ENCODE measurements at places on chromosomes 16 and 17.

GRCh38 chr17:55274355-55275255, 9.8 kb downstream of the HLF start:
- no peak for DNase-seq

- no peak for DNase-seq
These were observed 43.9 kb upstream of the AQP8 start for GRCh38 chr16:25172831-25173230.

DNA sequence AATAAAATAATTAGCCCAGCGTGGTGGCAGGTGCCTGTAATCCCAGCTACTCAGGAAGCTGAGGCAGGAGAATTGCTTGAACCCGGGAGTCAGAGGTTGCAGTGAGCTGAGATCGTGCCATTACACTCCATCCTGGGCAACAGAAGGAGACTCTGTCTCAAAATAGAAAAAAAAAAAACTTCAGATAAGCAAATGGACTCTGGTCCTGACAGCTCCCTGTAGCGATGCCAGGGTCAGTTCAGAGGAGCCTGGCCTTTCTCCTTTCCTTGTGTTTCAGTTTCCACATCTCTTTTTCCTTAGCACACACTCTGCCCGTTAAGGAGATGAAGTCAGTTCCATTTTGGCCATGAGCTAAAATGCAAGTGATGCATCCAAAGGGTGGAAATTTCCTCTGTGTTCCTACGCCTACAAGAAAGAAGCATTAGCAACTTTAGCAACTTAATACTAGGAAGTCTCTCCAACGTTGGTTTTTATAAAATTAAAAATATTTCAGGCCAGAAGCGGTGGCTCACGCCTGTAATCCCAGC, 11.6 kb upstream of the GRB2 start:
- DNase-seq: no peak

DNA sequence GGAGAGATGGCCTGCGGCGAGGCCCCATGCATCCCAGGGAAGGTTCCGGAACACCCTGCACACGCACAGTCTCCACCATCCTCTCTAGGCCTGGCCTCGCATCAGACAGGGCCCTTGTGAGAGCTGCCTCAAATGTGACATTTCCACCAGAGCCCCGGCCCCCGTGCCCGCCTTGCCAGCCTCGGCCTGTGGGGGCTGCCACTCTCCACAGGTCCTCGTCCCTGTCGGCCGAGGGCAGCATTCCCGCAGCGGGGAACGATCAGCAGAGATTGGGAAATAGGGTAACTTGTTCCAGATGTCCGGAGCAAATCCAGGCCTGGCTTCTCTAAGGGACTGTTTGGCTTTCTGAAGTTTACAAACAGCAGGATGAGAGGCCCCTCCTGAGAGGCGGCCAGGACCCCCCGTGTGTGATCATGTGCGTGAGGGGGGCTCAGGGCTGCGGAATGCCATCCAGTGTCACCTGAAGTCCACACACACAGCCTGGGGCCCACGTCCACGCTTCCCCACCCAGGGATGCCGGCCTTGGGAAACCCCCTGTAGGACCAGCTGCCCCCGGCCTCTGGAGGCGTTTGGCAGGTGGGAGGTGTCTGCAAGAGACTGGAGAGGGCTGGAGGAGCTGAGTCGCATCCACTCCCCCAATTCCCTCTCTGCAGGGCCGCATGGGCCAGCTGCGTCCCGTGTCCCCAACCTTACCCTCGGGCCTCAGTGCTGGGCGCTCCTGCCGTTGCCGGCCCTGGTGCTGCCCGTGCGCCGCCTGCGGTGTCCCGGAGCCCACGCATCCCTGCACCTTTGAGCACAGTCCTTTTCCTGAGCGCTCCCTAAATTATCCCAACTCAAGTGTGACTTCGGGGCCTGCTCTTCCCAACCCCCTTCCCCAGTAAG, 70.4 kb downstream of the ZDHHC7 start:
- no peak for DNase-seq

DNA sequence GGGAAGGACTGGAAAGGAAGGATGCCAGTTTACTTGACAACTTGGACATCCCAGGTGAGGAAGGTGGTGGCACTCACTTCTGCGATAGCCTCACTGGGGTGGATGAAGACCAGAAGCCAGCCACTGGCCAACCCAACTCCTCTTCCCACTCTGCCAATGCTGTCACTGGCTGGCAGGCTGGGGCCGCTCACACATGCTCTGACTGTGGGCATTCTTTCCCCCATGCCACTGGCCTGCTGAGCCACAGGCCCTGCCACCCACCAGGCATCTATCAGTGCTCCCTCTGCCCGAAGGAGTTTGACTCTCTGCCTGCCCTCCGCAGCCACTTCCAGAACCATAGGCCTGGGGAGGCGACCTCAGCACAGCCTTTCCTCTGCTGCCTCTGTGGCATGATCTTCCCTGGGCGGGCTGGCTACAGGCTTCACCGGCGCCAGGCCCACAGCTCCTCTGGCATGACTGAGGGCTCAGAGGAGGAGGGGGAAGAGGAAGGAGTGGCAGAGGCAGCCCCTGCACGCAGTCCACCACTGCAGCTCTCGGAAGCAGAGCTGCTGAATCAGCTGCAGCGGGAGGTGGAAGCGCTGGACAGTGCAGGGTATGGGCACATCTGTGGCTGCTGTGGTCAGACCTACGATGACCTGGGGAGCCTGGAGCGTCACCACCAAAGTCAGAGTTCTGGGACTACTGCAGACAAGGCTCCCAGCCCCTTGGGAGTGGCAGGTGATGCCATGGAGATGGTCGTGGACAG, 4.5 kb downstream of the ZNF646 start:
- DNase-seq: no peak

DNA sequence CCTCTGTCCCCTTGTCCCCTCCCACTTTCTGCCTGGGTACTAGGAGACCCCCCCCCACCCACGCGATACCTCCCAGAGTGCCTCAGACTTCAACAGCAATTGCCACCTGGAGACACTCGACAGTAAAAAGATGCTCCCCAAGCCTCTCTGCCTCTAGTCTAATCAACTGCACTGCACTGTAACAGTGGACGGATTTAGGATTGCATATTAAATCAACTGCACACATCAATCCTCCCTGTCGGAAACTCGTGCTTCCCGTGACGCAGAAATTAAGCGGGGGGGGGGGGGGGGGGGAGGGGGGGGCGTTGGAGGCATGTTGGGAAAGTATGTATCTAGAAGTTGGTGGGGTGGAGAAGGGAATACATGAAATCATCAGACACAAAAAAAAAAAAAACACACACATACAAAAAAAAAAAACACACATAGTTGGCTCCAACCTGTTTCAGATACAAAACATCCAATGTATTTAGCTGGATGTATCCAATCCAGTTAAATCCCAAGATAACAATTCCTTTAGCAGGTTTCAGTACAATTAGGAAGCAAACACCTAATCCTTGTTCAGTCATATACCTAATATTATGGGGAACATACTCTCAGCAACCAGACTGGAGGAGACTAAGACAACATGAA, 29.7 kb downstream of the FAM222B start:
- DNase-seq: peak; percentile 88

GRCh38 chr17:10661437-10661836, 4.3 kb upstream of the MYH3 start:
- DNase-seq: no peak

DNA sequence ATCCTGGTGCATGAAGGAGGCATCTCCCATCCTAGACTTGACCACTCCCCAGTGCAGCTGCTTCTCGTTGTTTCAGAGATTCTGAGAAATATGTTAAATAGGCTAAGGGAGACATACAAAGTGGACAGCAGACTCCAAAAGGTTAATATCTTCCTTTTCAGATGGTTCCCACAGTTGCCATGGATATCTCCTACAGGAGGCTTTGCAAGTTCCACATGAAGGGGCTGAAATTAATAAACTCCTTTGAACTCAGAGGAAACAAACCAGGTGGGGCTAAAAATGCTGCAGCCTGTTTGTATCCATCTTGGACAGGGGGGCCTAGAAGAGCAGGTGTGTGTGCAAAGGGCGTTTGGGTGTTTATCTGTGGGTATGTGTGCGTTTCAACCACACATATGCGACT, 257.4 kb upstream of the XYLT1 start:
- no peak for DNase-seq

DNA sequence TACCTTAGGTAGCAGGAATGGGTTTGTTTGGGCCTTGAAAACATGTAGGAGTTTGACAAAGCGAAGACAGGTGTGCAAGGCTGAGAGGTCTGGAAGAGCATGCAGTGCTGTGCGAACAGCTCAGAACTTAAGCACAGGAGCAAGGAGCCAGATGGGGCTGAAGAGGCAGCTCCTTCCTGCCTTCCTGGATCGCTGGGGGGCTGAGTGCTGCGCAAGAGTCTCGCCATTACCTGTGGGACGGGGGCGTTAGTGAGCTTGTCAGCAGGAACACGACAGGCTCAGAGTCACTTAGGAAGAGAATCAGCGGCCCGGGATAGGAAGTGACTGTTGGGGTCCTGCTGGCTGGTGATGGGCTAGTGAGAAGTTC, 464 bp upstream of the MRM1 start:
- no peak for DNase-seq

GRCh38 chr17:44473367-44473766, 29.8 kb downstream of the GPATCH8 start:
- no peak for DNase-seq

- no peak for DNase-seq
These were observed 11.6 kb upstream of the CBX4 start for GRCh38 chr17:79850571-79851460.

DNA sequence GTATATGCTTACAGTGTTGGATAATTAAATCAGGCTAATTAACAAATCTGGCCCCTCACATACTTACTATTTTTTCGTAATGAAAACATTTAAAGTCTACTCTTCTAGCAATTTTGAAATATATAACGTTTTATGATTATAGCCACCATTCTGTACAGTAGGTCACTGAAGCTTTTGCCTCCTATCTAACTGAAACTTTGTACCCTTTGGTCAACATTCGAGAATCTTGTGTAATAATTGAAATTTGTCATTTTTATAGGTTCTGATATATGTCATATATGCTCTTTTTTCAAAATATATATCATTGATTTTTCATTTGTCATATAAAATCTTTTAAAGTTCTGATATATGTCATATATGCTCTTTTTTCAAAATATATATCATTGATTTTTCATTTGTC, 12.7 kb downstream of the PHKB start:
- no peak for DNase-seq

GRCh38 chr16:8908810-8909468, 26.8 kb downstream of the LITAFD start:
- DNase-seq: no peak

GRCh38 chr16:14020141-14020540, 51.0 kb upstream of the MRTFB start:
- peak; percentile 83 for DNase-seq

GRCh38 chr16:23452221-23452571, 793 bp downstream of the COG7 start:
- DNase-seq: no peak

- DNase-seq: no peak
These were observed 46.1 kb upstream of the DNAJA2 start for GRCh38 chr16:47019568-47019967.

DNA sequence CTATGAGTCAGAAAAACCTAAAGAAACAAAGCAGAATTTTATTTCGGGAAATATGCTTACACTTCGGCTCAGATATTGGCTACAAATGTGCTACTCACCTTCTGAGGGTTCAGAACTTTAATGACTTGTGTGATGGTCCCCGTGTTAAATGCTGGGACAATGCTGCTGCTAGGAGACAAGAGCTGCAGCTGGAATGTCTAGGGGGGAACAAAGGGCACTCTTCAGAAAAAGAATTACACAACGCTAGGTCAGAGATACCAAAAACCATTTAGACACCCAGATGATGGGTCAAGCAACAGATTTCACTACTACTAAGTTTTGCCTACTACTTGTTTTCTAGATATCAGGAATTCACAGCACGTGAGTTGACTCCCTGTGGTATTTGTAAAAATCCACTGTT, 10.0 kb upstream of the PHLPP2 start:
- DNase-seq: no peak

- DNase-seq: no peak
These were observed 2.3 kb downstream of the UBB start for GRCh38 chr17:16383216-16383615.

GRCh38 chr16:88826070-88826840, 14.5 kb upstream of the APRT start:
- no peak for DNase-seq

GRCh38 chr17:12209632-12210191, 189.0 kb downstream of the MAP2K4 start:
- DNase-seq: no peak

DNA sequence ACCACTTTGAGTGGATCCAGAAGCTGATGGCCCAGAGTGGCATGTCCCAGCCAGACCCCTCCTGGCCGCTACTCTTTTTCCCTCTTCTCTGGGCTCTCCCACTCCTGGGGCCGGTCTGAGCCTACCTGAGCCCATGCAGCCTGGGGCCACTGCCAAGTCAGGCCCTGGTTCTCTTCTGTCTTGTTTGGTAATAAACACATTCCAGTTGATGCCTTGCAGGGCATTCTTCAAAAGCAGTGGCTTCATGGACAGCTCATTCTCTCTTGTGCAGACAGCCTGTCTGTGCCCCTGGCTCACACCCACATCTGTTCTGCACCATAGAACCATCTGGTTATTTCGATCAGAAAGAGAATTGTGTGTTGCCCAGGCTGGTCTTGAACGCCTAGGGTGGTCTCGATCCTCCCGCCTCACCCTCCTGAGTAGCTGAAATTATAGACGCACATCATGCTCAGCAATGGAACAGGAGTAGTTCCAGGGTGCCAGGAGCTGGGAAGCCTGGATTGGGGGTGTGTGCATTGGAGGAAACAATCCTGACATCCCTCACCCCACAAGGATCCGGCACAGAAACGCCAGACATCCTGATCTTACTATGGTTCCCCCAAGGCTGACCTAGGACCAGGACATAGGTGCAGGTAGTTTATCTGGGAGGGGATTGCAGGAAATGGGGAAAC, 4.6 kb downstream of the PRSS21 start:
- DNase-seq: no peak

- DNase-seq: peak; percentile 85
These were observed 2.9 kb downstream of the TMEM107 start for GRCh38 chr17:8173056-8173870.

GRCh38 chr17:44914698-44915271, 515 bp downstream of the GFAP start:
- DNase-seq: no peak

DNA sequence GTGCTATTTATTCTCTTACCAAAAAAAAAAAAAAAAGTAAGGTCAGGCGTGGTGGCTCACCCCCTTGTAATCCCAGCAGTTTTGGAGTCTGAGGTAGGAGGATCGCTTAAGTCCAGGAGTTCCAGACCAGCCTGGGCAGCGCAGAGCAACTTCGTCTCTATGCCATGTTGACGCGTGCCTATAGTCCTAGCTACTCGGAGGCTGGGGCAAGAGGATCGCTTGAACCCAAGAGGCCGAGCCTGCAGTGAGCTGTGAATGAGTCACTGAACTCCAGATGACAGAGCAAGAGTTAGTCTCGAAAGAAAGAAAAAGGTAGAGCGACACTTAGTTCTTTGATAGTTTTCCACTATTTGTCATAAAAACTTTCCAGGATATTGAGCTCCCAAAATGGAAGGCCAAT, 1.4 kb upstream of the TENT4B start:
- DNase-seq: no peak

All from NCI-H345 (cell line).